ENCODE measurements at places on chromosomes 1 and 21. TPM values are rescaled to one million over a fixed set of nuclear protein-coding genes. Genes with fewer than 3 reads are reported as not detected.

Gene TRIM58
- 6.1 TPM for total RNA-seq

Gene FBXO42
- total RNA-seq = 35.7 TPM

Gene VWA1
- 7.8 TPM for total RNA-seq

Gene LMOD1
- total RNA-seq = 0.64 TPM

Gene CRNN
- not detected for total RNA-seq

Gene MTARC1
- total RNA-seq = 11.3 TPM

Gene LCE1B
- total RNA-seq = not detected

Gene CLCA1
- total RNA-seq = 0.54 TPM

Gene C1orf159
- 11.3 TPM for total RNA-seq

- DNase-seq = no peak
Measured at GRCh38 chr1:181155339-181155738, 66.8 kb downstream of the IER5 start.

GRCh38 chr1:43376723-43377235, 9.0 kb upstream of the ELOVL1 start:
- DNase-seq = no peak

DNA sequence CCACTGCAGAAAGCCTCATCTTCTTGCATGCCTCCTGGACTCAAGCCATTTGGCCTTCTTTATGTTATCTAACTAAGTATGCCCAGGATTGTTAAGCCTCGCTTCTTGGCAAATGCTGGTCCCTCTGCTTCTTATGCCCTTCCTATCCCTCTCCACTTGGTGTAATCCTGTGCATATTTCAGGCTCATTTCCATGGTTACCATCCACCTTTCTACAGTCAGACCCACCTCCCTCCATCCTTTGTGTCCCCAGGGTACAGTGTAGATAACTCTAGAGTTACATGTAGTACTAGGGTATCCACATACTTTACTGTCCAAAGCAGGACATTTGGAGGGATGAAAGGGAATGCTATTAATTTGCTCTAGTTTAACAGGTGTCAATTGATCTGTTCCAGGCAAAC, 6.5 kb upstream of the RNF19B start:
- no peak for DNase-seq

DNA sequence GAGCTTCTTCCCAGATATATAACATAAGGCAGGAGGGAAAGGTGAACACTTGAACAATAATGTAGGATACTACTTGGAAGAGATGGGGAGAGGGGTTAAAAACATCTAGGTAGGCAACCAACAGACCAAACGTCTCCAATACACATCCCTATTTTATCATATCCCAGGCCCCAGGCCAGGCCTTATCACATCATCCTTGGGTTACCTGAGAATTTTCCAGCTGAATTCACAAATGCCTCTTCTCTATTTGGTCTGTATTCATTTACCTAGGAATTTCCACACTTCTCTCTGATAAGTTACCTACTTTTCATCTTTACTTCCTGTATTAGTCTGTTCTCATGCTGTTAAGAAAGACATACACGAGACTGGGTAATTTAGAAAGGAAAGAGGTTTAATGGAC, 141.9 kb upstream of the C1orf21 start:
- no peak for DNase-seq

GRCh38 chr1:228307218-228308023, 99.2 kb downstream of the TRIM11 start:
- no peak for DNase-seq

DNA sequence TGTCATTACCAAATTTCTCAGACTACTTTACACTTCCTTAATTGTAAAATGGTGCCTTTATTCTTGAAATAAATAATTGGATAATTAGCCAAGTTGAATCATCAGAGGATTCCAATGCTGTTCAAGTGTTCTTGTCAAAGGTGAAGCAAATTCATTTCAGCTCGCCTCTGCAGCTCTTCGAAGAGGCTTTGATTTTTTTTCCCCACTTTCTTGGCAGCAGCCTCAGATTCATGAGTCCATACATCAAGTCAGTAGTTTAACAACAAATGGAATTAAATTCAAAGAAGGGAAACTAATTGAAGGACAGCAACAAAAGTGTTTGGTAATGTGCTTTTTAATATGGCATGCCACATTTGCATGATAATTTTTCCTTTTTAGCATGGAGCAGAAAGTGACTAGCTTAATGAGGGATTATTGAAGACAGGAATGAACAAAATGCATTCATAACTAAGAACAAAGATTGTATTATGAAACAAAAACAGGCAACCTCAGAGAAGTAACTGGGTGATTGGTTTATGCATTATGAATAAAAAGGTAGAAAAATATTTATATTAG, 239.0 kb downstream of the USH2A start:
- DNase-seq = no peak

DNA sequence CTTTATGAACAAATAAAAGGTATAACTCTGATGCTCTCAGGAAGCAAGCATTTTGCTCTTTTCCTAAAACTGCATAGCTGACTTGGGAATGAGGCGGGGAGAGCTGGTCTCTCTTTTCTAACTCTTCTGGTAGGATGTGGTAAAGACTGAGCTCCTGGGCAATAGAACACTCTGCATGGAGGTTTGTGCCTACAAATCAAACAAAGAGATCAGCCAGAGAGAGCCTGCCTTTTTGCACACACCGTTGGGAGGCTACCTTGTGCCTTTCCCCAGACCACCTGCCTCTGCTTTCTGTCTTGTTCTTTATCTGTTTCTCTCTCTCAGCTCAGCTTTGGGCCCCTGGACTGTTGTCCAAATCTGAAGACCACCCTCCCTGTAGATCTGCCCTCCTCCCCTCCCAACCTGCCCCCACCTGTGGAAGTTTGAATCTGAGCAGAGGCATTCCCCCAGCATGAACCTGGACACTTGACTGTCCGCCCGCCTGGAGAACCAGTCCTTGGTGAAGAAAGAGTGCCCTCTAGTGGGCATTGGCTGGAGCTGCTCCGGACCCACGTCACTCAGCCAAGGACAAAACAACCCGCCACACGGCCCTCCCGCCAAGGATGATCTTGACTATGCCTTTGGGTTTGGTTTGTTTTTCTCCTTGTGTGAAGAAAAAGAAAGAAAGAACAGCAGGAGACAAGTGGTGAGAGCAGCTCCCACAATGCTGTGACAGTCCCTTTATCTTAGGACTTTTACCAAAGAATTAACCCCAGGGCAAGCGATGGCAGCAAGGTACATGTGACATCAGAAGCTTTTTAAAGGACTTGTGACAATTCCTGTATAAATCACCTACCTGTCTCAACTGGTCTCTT, 228.2 kb downstream of the PBX1 start:
- peak; percentile 85 for DNase-seq

DNA sequence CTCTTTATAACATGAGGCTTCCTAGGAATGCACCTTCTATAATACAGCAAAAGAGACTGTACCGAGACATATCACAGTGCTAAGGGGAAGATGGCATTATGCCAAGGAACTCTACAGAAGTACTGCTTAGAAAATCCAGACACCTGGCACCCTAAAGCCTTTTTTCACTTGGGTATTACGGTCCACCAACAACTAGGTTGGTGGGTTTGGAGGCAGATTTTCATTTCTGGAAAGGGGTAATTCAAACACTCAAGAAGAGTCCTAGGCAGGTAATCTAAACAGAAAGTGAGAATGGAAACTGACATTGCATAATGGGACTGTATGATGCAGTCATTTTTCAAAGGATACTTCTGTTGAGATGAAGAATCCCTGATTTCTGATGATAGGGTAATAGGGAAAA, 19.6 kb downstream of the SCMH1 start:
- peak; percentile 10 for DNase-seq

- DNase-seq = no peak
Measured at GRCh38 chr1:24101796-24102586, 9.9 kb downstream of the MYOM3 start.

- no peak for DNase-seq
Measured at GRCh38 chr1:98051065-98051675, 130.3 kb upstream of the DPYD start.

DNA sequence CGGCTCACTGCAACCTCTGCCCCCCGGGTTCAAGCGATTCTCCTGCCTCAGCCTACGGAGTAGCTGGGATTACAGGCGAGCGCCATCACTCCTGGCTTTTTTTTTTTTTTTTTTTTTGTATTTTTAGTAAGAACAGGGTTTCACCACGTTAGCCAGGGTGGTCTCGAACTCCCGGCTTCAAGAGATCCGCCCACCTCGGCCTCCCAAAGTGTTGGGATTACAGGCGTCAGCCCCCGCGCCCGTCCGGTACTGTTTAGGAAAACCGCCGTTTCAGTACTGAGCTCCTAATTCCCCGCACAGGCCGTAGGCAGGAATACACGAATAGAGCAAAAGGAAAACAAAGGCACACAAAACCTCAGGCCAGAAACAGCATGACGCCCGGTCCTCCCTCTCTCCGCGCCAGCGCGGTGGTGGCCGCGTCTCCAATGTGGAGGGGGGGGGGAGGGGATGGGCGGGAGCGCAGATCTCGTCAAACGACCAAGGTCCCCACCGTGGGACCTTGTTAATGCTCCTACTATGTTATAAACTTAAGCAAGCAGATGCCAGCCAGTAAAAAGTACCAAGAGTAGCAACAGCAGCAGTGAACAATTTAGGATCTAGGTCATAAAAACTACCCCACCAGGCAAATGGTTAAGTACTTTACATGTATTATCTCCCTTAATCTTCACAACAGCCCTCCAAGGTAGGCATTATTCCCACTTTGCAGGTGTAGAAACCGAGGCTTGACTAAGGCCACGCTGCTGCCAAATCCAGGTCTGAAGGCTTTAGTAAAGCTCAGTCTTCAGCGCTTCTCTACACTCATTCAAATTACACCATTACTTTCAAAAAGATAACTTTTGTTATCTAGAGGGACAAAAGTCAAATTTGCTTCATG, 648 bp upstream of the ADAR start:
- peak; percentile 47 for DNase-seq

DNA sequence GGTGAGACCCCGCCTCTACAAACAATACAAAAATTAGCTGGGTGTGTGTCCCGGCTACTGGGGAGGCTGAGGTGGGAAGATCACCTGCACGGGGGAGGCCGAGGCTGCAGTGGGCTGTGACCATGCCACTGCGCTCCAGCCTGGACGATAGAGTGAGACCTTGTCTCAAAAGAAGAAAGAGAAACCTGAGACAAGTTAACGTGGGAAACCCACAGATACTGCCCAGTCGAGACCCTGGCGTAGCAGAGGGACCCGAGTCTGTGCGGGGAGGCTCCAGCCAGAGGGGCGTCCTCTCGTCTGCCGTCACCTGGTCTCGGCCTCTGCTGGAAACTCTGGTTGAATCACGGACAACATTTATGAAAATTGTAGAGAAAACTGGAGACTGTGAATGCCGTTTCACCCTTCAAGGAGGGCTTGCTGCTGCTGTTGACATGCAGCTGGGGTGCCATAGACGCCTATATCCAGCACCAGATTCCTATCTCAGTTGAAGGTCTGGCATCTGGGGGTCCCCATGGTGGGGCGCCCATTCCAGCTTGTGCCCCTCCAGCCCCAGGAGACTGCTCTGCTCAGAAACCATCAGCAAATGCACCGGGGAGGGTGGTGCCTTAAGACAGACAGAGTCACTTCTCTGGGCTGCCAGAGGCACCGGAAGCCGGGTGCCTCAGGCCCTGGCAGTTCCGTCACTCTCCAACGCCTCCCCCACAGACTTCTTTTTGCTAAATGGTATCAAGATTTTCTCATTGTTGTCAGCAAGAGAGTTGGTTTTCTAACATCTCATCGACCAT, 13.6 kb upstream of the CDK11B start:
- DNase-seq = no peak

- no peak for DNase-seq
Measured at GRCh38 chr1:168861421-168862004, 132.5 kb upstream of the DPT start.

GRCh38 chr1:186218654-186219352, 156.2 kb downstream of the TPR start:
- no peak for DNase-seq

GRCh38 chr1:173478094-173478674, 1.0 kb downstream of the PRDX6 start:
- DNase-seq = peak; percentile 34

DNA sequence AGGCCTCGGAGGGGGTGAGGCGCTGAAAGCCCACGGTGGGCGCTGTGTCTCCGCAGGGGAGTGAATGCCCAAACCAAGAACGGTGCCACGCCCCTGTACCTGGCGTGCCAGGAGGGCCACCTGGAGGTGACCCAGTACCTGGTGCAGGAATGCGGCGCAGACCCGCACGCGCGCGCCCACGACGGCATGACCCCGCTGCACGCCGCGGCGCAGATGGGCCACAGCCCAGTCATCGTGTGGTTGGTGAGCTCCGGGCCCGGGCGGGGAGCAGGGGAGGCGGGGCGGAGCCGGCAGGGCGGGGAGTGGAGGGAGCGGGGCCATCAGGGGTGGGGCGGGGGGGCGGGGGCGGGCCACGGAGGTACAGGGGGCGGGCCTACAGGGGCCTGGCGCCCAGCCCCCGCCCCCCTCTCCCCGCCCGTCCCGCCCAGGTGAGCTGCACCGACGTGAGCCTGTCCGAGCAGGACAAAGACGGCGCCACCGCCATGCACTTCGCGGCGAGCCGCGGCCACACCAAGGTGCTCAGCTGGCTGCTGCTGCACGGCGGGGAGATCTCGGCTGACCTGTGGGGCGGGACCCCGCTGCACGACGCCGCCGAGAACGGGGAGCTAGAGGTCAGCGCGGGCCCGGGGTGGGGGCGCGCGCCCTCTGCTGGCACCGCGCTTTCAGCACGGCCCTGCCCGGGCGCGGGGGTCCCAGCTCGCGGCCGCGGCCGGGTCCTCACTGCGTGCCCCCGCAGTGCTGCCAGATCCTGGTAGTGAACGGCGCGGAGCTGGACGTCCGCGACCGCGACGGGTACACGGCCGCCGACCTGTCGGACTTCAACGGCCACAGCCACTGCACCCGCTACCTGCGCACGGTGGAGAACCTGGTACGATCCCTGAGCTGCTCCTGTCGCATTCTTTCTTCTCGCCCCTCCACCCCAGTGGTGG, 15.9 kb downstream of the ESPN start:
- DNase-seq = no peak

- no peak for DNase-seq
Measured at GRCh38 chr1:235651170-235651806, 1.7 kb upstream of the GNG4 start.

- no peak for DNase-seq
Measured at GRCh38 chr1:99614728-99615127, 31.2 kb upstream of the PALMD start.
